ENCODE measurements at places on chromosomes 11 and 22. TPM values are rescaled to one million over a fixed set of nuclear protein-coding genes. Genes with fewer than 3 reads are reported as not detected.

DNA sequence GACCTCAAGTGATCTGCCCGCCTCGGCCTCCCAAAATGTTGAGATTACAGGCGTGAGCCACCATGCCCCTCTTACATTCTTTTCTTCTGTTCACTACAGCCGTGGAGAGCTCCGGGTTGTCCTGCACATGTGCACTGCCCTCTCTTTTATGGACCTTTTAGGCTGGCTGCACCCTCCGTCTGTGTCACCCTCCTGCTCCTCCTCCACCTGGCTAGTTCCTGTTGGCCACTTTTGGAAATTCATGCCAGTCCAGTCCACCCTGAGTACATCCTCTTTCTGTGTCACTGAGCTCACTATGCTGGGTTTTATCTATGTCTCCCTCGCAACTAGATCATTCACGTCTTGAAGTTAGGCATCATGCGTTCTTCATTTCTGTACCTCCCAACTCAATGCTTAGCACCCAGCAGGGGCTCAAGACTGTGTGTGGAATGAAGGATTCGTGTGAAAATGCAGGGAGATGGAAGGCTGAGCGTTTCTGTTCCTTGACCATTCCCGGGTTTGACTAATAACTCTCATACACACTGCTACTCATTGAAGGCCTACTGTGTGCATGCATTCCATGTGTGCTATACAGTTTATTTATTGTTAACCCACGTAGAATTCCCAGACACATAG is 60.6 kb downstream of the PTPRJ start:
- DNase-seq = no peak

- no peak for DNase-seq
Observed at GRCh38 chr11:60933416-60934123, 9.3 kb downstream of the TMEM132A start.

GRCh38 chr22:29454276-29454675 is 15.9 kb downstream of the RFPL1 start:
- DNase-seq = no peak

DNA sequence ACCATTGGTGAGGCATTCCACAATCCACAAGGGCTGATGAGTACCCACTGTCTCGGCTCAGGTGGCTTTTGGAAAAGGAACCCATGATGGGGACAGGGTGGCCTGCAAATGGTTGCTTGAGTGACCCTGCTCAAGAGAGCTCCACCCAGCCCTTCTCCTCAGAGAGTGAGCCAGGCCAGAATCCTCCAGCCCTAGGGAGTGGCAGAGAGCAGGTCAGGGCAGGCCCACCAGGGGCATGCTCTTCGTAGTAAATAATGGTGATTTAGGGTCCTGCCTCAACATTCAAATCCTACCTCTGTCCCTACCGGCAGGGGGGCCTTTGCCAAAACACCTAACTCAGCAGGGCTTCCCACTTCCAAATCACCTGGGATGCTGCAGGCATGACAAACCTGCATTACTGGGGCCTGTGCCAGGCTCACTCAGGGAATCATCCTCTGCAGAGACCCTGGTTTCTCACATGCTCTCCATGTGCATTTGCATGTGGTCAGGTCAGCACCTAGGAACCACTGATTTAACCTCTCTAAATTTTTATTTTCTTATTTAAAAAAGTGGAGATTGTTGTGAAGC is 17.3 kb upstream of the TP53I11 start:
- no peak for DNase-seq

GRCh38 chr11:133995066-133995465 is 38.3 kb upstream of the IGSF9B start:
- no peak for DNase-seq

TMEM121B gene
- not detected for total RNA-seq

GRCh38 chr22:29470159-29470855 is 9.7 kb upstream of the NEFH start:
- DNase-seq = peak; percentile 81

DNA sequence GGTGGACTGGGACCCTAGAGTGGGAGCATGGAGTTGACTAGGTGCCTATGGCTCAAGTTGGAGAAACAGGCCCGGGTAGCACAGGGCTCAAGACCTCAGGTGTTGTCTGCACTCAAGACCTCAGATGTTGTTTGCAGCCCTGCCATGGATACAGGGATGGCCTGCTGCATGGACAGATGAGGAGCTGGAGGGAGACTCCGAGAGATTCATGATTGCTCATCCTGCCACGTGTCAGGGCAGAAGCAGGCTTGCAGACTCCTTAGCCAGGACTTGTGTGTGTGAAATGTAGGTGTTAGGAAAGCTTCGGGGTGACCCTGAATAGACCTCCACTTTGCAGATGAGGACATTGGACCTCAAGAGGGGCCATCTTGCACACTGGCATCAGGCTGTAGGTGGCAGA is 921 bp downstream of the CCDC116 start:
- no peak for DNase-seq

DNA sequence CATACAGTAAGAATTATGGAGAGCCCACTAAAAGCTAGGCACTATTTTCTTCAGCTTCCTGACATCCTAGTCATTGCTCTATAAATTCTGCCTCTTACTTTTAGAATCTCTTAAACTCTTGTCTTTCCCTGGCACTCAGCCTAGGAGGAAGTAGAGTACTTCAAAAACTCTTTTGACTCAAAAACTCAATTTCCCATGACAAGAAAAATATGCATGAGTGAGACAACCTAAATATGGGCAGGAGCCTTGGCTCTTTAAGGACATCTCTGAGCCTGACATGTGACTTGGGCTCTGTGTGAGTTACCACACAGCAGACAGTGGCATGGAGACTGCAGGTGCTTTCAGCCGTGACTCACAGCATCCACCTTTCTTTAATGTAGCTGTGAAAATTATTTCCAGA is 97.5 kb upstream of the CCDC179 start:
- DNase-seq = peak; percentile 26

DNA sequence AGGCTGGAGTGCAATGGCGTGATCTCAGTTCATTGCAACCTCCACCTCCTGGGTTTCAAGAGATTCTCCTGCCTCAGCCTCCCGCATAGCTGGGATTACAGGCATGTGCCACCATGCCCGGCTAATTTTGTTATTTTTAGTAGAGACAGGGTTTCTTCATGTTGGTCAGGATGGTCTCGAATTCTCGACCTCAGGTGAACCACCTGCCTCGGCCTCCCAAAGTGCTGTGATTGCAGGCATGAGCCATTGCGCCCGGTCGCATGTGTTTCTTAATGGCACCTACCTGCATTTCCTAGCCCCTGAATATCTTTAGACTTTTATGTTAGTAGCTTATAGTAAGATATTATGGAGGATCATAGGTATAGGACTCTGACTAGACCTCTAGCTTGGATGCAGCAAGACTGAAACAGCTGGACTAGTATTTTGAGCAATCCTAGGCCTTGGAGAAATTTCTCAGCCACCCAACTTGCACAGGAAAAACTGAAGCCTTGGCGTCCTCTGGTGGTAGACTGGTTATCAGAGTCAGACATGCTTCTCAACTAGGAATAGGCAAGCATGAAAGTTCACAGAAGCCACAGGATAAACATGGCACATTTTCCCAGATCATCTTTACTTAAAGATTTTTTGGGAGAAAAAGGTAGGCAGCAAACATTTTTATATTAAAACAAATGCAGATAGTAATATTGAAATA is 22.7 kb upstream of the C1QTNF4 start:
- DNase-seq = peak; percentile 47

C2CD2L gene
- total RNA-seq = 40.4 TPM

DNA sequence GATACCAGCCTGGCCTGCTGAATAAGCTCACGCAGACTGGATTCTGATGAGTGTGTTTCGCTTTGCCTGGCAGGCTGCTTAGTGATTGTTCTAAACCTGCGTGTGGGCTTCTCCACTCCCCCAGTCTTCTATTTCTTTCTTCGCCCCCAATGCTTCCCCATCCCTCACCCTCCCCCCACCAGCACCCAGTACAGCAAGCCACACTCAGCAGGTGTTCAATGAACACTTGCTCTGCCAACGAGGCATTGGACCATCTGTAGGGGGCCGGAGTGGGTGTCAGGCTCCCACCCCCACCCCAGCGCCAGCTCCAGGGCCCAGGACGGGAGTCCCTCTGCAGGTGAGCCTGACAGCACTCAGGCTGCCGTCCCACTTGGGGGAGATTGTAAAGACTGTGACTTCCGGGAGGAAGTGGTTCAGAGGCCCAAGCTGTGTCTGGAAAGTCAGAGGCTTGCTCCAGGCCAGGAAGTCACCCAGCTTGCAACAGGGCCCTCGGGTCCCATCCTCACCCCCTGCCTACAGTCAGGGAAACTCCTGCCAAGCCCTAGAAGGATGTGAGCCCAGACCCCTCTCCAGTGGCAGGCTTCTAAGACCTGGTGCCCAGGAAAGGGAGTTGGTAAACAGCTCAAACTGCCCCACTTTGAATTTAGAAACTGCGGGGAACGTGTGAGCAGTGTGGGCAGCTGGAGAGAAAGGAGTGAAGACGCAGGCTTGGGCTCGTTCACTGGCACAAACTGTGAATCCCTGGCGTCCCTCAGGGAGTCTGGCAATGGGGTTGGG is 66.3 kb upstream of the PRDM11 start:
- DNase-seq = no peak

DNA sequence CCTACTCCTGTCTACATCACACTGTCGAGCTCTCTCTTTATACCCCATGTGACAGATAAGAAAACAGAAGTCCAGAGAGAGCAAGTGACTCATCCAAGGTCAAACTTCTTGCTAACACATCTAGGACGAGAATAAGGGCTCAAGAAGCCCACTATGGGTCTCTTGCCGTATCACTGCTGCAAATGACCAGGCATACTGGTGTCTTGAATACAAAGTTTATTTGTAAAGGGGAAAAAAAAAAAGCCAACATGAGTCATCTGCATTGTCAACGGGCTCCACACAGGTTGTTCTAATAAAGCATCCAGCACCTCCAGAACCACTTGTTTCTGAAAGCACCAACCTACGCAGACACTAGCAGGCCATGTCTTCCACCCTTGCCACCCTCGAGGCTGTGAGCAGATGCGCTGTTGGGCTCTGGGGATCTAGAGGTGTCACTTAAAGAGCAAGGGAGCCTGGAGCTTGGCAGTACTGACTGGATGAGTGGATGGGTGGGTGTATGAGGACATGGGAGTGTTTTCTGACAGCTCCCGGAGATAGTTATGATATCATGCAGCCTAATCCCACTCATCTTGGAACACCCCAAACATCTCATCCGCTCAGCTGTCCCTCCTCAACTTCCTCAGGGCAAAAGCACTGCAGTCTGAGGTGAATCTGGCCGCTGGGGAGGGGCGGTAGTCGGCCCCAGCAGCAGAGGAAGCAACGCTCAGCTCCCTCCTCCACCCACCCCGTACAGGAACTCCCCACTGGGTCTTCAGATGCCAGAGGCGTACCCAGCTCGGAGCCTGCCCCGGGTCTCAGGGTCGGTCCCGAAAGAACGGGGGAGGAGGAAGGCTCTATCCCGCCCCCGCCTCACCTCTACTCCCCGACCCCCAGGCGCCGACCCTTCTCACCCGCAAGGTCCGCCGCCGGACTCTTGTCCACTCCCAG is 1.0 kb downstream of the SMCO4 start:
- DNase-seq = peak; percentile 76

GRCh38 chr11:69156235-69156639 is 502 bp downstream of the SMIM38 start:
- no peak for DNase-seq

GRCh38 chr11:17076517-17077239 is 789 bp downstream of the RPS13 start:
- no peak for DNase-seq

CLTCL1 gene
- 0.18 TPM for total RNA-seq

GNG3 gene
- not detected for total RNA-seq
